ENCODE measurements at places on chromosomes 4 and X.

- no peaks in the 10 kb centered on the region for H3K36me3 ChIP-seq
- H3K27me3 ChIP-seq = no peaks in the 10 kb centered on the region
- no peak for DNase-seq
- no peak overlapping the region for H3K27ac ChIP-seq
- no peak overlapping the region for H3K4me3 ChIP-seq
- peaks cover 3% of the 10 kb centered on the region for H3K4me1 ChIP-seq
Observed at GRCh38 chrX:135480076-135480475, 40.4 kb upstream of the INTS6L start.

DNA sequence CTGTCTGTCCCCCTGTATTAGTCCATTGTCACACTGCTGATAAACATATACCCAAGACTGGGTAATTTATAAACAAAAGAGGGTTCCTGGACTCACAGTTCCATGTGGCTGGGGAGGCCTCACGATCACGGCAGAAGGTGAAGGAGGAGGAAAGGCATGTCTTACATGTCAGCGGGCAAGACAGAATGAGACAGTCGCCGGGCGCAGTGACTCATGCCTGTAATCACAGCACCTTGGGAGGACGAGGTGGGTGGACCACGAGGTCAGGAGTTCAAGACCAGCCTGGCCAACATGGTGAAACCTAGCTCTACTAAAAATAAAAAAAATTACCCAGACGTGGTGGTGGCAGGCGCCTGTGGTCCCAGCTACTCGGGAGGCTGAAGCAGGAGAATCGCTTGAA, 24.7 kb downstream of the IL3RA start:
- no peak for DNase-seq
- no peaks in the 10 kb centered on the region for H3K27me3 ChIP-seq
- H3K27ac ChIP-seq = no peak overlapping the region
- peaks cover 58% of the 10 kb centered on the region for H3K36me3 ChIP-seq
- H3K4me3 ChIP-seq = no peak overlapping the region
- no peaks in the 10 kb centered on the region for H3K4me1 ChIP-seq

DNA sequence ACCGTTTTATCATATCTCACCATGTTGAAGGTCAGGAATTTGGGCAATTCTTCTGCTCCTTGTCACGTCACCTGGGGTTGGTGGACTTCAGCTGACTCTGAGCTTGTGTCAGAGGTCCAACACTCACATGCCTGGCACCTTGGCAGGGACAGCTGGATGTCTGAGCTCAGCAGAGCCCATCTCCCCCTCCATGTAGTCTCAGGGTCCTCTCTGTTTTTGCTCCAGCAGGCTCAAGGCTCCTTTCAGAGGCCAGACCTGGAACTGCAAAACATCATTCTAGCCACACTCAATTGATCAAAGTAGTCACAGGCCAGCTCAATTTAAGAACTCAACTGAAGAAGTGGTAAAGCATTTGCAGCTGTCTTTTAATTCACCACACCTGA, 45.4 kb downstream of the EDNRA start:
- no peak for DNase-seq
- H3K27ac ChIP-seq = no peak overlapping the region
- H3K27me3 ChIP-seq = no peaks in the 10 kb centered on the region
- peaks cover 23% of the 10 kb centered on the region for H3K4me1 ChIP-seq
- H3K36me3 ChIP-seq = no peaks in the 10 kb centered on the region

DNA sequence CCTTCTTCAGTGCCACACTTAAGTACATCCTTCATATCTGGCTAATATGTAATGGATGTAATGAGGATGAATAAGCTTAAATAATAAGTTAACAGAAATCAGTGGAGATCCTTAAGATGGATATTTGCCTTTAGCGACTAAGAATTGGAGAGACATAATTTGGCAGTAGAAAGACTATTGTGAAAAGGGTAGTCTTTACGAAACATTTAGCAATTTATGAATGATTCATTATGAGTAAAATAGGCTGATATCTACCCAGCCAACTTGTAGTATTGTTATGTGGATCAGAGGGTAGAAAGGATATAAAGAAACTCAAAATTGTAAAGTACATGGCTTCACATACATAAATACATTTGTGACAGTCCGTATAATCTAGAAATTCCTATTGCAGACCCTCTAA, 2371.8 kb downstream of the PCDH7 start:
- no peaks in the 10 kb centered on the region for H3K27me3 ChIP-seq
- no peak for DNase-seq
- no peaks in the 10 kb centered on the region for H3K36me3 ChIP-seq
- no peaks in the 10 kb centered on the region for H3K4me1 ChIP-seq
- H3K4me3 ChIP-seq = no peak overlapping the region

DNA sequence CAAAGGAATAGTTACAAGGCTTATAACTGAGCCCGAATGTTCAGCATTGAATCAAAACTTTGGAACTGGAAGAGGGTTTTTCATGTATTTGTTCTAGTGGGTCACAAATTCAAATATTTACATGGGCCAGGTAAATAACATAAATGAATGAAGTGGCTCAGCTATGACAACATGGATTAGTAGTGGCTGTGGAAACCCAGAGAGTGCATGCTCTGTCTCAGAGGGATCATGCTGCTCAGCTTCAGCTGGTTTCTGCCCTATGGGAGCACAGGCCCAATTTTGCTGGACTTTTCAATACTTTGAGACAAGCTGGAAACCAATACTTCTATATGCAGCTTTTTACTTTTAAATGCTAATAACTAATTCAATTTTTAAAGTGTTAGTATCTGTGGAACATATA, 394.0 kb upstream of the TEX13C start:
- no peak for DNase-seq
- H3K4me3 ChIP-seq = no peak overlapping the region
- no peaks in the 10 kb centered on the region for H3K27me3 ChIP-seq
- H3K4me1 ChIP-seq = no peaks in the 10 kb centered on the region

Measured in left ventricle myocardium inferior (tissue), 1 donor.